Brain pericyte (primary cell): ENCODE measurements at places on chromosomes 5 and 9.

DNA sequence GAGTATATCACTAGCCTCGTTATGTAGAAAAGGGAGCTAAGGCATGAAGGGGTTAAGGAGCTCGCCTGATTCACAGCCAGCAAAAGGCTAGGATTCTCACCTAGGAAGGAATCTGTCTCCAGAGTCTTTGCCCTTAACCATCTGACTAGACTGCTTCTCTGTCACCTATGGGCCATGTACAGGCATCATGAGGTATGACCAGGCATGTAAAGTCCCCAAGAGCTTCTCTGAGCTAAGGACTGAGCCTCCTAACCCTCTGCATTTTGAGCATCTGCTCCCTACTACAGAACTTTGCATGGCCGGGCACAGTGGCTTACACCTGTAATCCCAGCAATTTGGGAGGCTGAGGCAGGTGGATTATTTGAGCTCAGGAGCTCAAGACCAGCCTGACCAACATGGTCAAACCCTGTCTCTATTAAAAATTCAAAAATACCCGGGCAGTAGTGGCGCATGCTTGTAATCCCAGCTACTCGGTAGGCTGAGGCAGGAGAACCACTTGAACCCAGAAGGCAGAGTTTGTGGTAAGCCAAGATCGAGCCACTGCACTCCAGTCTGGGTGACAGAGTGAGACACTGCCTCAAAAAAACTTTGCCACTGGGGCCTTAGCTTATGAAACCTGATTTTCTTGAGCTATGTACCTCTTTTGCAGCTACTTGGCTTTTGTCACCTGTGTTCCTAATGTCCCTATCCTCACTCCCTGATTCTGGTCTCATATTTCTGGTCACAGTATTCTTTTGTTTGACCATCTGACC is 33.2 kb upstream of the IL7R start:
- no peak for DNase-seq

GRCh38 chr5:138772986-138773594 is 19.9 kb downstream of the CTNNA1 start:
- DNase-seq, result no peak

DNA sequence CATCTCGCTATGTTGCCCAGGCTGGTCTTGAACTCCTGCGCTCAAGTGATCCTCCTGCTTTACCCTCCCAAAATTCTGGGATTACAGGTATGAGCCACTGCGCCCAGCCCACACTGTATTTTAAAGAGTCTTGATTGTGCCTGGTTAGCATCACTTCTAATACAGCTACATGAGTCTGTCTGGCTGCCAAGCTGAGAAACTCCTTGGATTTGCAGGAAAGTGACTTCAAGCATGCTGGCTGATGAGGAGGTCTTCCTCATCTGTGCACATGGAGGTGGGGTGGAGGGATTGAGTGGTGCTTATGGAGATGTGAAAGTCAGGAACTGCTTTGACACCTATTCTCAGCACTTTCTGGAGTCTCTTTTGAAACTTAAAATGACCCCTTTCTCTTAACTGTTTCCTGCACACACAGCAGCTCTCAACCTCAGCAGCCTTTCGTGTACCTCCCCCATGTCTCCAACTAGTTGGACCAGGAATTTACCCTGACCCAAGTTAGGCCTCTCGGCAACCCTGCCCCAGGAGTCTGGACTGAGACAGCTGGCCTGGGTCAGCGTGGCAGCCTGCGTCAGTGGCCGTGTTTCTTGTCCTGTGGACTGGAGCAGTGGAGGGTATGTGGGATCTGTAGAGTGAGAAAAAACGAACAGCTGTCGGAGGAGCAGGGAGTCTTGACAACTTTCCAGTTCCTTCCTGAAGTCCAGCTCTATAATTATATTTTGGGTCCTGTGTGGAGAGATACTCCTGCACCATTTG is 72.5 kb downstream of the ACER2 start:
- no peak for DNase-seq

- no peak for DNase-seq
Observed at GRCh38 chr9:98159301-98159700, 33.1 kb downstream of the CORO2A start.

- no peak for DNase-seq
Observed at GRCh38 chr5:40172721-40173120, 507.0 kb upstream of the PTGER4 start.
